ENCODE measurements at places on chromosomes 2 and 18.

GRCh38 chr2:132255714-132256113 lies 94.0 kb upstream of the ANKRD30BL start:
- no peaks in the 10 kb centered on the region for H3K36me3 ChIP-seq
- H3K27me3 ChIP-seq: no peaks in the 10 kb centered on the region
- H3K4me1 ChIP-seq: no peaks in the 10 kb centered on the region
- no peak for DNase-seq
- no peak overlapping the region for H3K27ac ChIP-seq
- H3K4me3 ChIP-seq: no peak overlapping the region

- H3K27me3 ChIP-seq: no peaks in the 10 kb centered on the region
- DNase-seq: no peak
- H3K4me3 ChIP-seq: no peak overlapping the region
- no peaks in the 10 kb centered on the region for H3K36me3 ChIP-seq
- H3K27ac ChIP-seq: no peak overlapping the region
Measured at GRCh38 chr18:40907842-40908241, 1047.2 kb upstream of the PIK3C3 start.

DNA sequence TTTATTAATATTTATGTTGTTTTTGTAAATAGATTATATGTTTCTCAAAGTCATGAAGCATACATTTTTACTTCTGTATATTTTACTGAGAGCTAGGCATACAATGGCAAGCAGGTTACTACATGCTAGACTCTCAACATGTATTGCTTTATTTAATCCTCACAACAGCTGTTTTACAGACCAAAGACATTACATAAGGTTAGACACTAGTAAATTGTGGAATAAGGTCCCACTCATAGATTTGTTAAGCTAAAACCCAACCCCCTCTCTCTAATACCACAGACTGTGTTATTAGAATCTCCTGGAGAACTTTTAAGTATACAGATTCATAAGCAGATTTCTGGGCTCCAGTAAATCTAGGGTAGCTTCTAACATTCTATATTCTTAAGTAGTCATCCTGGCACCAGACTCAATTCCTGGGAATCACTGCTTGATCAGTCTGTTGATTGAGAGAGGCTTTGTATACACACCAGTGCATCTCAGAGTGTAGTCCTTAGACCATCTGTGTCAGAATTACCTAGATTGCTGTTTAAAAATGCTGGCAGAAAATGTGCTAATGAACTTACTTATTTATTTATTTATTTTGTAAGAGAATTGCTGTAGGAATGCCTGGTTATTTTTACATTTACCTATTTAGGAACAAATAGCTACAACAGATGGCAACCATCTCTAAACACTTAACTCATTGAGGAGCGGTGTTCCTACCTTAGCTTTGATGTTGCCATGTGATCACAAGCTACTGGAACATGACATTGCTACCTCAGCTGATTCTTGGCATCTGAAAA lies 153.5 kb upstream of the CAVIN2 start:
- no peak overlapping the region for H3K27ac ChIP-seq
- DNase-seq: no peak
- H3K4me3 ChIP-seq: no peak overlapping the region
- no peaks in the 10 kb centered on the region for H3K36me3 ChIP-seq
- H3K27me3 ChIP-seq: no peaks in the 10 kb centered on the region
- no peaks in the 10 kb centered on the region for H3K4me1 ChIP-seq

DNA sequence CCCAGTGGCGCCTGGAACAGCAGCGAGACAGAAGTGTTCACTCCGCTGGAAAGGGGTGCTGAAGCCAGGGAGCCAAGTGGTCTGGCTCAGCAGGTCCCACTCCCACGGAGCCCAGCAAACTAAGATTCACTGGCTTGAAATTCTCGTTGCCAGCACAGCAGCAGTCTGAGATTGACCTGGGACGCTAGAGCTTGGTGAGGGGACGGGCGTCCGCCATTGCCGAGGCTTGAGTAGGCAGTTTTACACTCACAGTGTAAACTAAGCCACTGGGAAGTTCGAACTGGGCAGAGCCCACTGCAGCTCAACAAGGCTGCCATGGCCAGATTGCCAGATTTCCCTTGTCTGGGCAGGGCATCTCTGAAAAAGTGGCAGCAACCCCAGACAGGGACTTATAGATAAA lies 94.8 kb downstream of the RTTN start:
- no peak overlapping the region for H3K4me3 ChIP-seq
- H3K27ac ChIP-seq: no peak overlapping the region
- H3K36me3 ChIP-seq: peaks cover 3% of the 10 kb centered on the region
- no peaks in the 10 kb centered on the region for H3K4me1 ChIP-seq
- no peaks in the 10 kb centered on the region for H3K27me3 ChIP-seq
- no peak for DNase-seq

- no peak overlapping the region for H3K27ac ChIP-seq
- H3K4me1 ChIP-seq: no peaks in the 10 kb centered on the region
- no peak overlapping the region for H3K4me3 ChIP-seq
- H3K36me3 ChIP-seq: no peaks in the 10 kb centered on the region
Measured at GRCh38 chr2:196125596-196125995, 45.8 kb downstream of the STK17B start.
